ENCODE measurements at places on chromosomes 5 and 9. TPM values are rescaled to one million over a fixed set of nuclear protein-coding genes. Genes with fewer than 3 reads are reported as not detected.

TMEFF1 gene
- 0.13 TPM for total RNA-seq

FOXD4L4 gene
- total RNA-seq: 0.10 TPM

PRSS3 gene
- total RNA-seq: not detected

C9orf50 gene
- total RNA-seq: not detected

PCDHGA6 gene
- total RNA-seq: 0.42 TPM
